ENCODE measurements at places on chromosomes 6 and 20. TPM values are rescaled to one million over a fixed set of nuclear protein-coding genes. Genes with fewer than 3 reads are reported as not detected.

The VPS16 gene
- 55.3 TPM for total RNA-seq

The NAPB gene
- 322 TPM for total RNA-seq

The EYA4 gene
- 4.2 TPM for total RNA-seq

The NOTCH4 gene
- 21.2 TPM for total RNA-seq

The MYO6 gene
- total RNA-seq = 64.3 TPM

The PDE7B gene
- total RNA-seq = 28.2 TPM

The CFAP206 gene
- 4.6 TPM for total RNA-seq

The CYP39A1 gene
- total RNA-seq = 1.8 TPM

The PRSS35 gene
- 2.2 TPM for total RNA-seq

The C6orf163 gene
- total RNA-seq = 7.5 TPM

The POPDC3 gene
- 21.9 TPM for total RNA-seq

The SLC22A1 gene
- total RNA-seq = 5.1 TPM

The CD93 gene
- 5.8 TPM for total RNA-seq

The CLPSL2 gene
- 1.7 TPM for total RNA-seq

The RBBP9 gene
- 9.2 TPM for total RNA-seq

The NPEPL1 gene
- 23.8 TPM for total RNA-seq

The TNXB gene
- 29.3 TPM for total RNA-seq

The PAX1 gene
- not detected for total RNA-seq

The HBS1L gene
- total RNA-seq = 124 TPM

The POM121L2 gene
- not detected for total RNA-seq

The C6orf15 gene
- not detected for total RNA-seq

The BMP7 gene
- total RNA-seq = 35.0 TPM

The MYBL2 gene
- not detected for total RNA-seq

The BRPF3 gene
- 60.2 TPM for total RNA-seq

The MEI4 gene
- total RNA-seq = 0.19 TPM

The ADGRF1 gene
- not detected for total RNA-seq

The PI16 gene
- total RNA-seq = 12.7 TPM

The CTAGE9 gene
- not detected for total RNA-seq

The PERP gene
- total RNA-seq = 1.8 TPM

The LPIN3 gene
- 4.2 TPM for total RNA-seq

The HLA-DPB1 gene
- total RNA-seq = 21.5 TPM

The LRFN2 gene
- 35.0 TPM for total RNA-seq

The JAG1 gene
- total RNA-seq = 15.8 TPM

The KCNK16 gene
- total RNA-seq = not detected

The PCSK2 gene
- 103 TPM for total RNA-seq

The PKHD1 gene
- total RNA-seq = 0.17 TPM

The TRAPPC3L gene
- not detected for total RNA-seq

The PTGIS gene
- total RNA-seq = 1.1 TPM

The CEP85L gene
- 33.1 TPM for total RNA-seq

The GABRR2 gene
- not detected for total RNA-seq

The LY86 gene
- 4.2 TPM for total RNA-seq

The PTPRT gene
- total RNA-seq = 117 TPM

Data from dorsolateral prefrontal cortex (tissue), 122 donors.